NCI-H2081 (cell line): ENCODE measurements at places on chromosomes 2 and 18.

DNA sequence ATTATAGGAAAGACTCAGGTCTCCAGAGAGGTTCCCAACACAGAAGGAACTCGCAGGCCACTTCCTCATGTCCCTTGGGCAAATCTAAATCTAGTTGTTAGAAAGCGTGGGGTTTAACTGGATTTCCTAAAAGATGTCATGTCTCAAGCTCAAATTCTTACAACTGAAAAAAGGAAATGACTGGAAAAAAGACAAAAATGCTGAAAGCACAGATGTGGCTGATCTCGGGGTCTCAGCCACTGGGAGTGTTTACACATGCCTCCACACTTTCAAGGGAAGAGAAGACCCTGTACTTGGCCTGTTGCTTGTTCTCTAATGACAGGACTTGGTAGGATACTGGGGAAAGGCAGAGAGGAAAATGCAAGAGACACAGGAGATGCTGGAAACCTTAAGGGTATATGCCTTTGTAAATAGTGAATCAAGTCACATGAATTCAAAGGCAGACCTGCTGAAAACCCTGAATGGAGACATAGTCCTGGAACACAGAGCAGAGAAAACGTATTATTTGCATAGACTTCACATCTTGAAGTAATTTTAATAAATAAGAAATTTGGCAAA is 160.9 kb upstream of the MEIS1 start:
- DNase-seq = no peak

DNA sequence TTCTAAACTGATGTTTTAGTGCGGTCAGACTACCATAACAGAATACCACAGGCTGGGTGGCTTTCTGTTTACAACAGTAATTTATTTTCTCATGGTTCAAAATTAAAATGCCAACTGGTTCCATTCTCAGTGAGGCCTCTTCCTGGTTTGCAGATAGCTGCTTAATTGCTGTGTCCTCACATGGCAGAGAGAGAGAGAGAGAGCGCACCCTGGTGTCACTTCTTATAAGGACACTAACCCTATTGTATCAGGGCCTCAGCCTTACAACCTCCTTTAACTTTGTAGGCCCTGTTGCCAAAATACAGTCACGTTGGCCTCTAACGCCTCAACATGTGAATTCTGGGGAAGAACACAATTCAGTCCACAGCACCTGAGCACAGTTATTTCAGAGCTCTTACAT is 37.5 kb upstream of the ZNF385B start:
- peak; percentile 66 for DNase-seq

DNA sequence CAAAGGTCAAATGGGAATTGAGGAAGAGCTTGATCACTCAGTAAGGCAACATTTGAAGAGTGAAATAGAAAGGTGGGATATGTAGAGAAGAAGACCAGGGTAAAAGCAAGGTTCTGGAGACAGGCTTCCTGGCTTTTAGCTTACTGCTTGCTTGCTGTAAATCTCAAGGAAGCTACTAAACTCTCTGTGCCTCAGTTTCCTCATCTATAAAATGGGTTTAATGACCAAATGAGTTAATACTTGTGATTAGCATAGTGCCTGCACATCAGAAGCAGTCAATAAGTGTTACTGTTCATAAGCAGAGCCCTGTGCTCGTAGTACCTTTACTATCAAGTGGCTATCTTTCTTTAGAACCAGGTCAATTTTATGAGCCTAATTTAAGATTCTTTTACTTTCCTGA is 222.2 kb upstream of the ITGA4 start:
- no peak for DNase-seq

- no peak for DNase-seq
Measured at GRCh38 chr2:59353306-59353921, 1112.3 kb upstream of the FANCL start.

GRCh38 chr2:50347358-50348044 is 684.4 kb downstream of the NRXN1 start:
- DNase-seq = peak; percentile 50

GRCh38 chr2:40373111-40373510 is 78.8 kb downstream of the SLC8A1 start:
- no peak for DNase-seq
